Ureter (tissue), 1 donor: ENCODE measurements at places on chromosomes 1 and 21. TPM values are rescaled to one million over a fixed set of nuclear protein-coding genes. Genes with fewer than 3 reads are reported as not detected.

ITLN2 gene
- total RNA-seq = not detected

TMPRSS15 gene
- total RNA-seq = not detected

ALX3 gene
- total RNA-seq = not detected

KIAA0040 gene
- total RNA-seq = 25.3 TPM

KRTAP21-2 gene
- not detected for total RNA-seq

VTCN1 gene
- 43.7 TPM for total RNA-seq

FMN2 gene
- 0.49 TPM for total RNA-seq

RNASEL gene
- 15.0 TPM for total RNA-seq

S1PR1 gene
- total RNA-seq = 38.7 TPM

SPRR2A gene
- total RNA-seq = 0.96 TPM

S100A7 gene
- not detected for total RNA-seq

ATP6V1G3 gene
- not detected for total RNA-seq

HES3 gene
- not detected for total RNA-seq
